ENCODE measurements at places on chromosomes 16 and 17.

DNA sequence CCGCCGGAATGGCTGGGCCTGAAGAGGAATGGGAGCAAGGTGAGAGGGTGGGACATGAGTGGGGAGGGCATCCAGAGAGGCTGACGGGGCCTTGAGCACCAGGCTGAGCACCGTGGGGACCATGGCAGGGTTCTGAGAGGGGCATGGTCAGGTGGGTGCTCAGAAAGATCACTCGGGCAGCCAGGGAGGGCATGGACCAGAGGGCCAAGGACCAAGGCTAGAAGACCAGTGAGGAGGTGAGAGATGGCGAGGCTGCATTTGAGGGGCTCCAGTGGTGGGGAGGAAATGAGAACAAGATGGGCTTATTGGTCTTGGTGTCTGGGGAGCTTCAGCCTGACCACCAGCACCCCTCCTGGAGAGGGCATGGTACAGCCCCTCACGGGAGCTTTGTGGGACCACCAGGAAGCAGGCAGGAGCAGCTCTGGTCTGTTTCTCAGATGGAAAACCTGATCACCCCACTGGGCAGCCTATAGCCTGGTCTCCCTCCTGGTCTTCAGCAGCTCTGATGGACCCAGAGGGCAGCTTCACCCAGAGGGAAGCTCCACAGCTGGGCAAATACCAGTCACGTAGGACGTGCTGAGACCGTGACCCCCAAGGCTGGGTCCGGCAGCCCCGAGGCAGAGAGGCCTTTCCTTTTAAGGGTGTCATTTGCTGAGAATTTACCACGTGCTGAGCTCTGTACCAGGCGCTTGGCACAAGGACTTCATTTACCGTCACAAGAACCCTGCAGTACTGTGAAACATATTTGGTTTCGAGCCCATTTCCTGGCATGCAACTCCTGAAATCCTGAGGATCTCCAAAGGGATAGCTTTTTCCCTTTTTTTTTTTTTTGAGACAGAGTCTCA, 11.4 kb upstream of the NCBP3 start:
- no peak for DNase-seq

GRCh38 chr17:81513372-81513752, 763 bp upstream of the ACTG1 start:
- DNase-seq: peak; percentile 53

- no peak for DNase-seq
Observed at GRCh38 chr17:45432405-45433158, at the start of gene ARHGAP27. Gene ARHGAP27, minus strand, starts transcription at chr17:45432870. Its CDS starts 2,591 bp downstream, at chr17:45430279.

GRCh38 chr16:19095654-19096053, 18.1 kb upstream of the ITPRIPL2 start:
- DNase-seq: no peak

GRCh38 chr17:18043491-18043890, 4.3 kb downstream of the GID4 start:
- no peak for DNase-seq

GRCh38 chr17:72826602-72827001, 265.9 kb downstream of the SLC39A11 start:
- DNase-seq: no peak

- DNase-seq: no peak
Observed at GRCh38 chr17:76151896-76152454, 10.9 kb upstream of the FOXJ1 start.

DNA sequence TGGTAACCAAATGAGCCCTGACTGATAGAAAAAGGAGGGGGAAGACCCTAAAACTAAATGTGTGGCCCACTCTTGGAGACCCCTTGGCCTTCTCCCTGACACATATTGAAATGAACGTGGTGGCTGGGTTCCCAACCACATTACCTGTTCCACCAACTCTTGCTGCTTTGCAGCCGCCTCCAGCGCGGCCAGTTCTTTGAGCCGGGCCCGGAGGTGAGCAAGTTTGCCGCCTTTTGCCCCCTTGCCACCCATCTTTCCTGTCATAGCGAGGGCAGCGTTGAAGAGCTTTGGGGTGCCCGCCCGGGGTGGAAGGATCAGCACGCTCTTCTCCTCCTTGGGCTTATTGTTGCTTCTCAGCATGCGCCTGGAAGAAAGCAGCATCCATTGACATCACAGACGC, 83.2 kb downstream of the CNGB1 start:
- no peak for DNase-seq

GRCh38 chr16:30889721-30890120, 4.2 kb downstream of the BCL7C start:
- DNase-seq: no peak

- peak; percentile 98 for DNase-seq
Observed at GRCh38 chr16:29925781-29926710, at the start of gene KCTD13. Gene KCTD13, minus strand, starts transcription at chr16:29926226. Its CDS starts 193 bp downstream, at chr16:29926033.

DNA sequence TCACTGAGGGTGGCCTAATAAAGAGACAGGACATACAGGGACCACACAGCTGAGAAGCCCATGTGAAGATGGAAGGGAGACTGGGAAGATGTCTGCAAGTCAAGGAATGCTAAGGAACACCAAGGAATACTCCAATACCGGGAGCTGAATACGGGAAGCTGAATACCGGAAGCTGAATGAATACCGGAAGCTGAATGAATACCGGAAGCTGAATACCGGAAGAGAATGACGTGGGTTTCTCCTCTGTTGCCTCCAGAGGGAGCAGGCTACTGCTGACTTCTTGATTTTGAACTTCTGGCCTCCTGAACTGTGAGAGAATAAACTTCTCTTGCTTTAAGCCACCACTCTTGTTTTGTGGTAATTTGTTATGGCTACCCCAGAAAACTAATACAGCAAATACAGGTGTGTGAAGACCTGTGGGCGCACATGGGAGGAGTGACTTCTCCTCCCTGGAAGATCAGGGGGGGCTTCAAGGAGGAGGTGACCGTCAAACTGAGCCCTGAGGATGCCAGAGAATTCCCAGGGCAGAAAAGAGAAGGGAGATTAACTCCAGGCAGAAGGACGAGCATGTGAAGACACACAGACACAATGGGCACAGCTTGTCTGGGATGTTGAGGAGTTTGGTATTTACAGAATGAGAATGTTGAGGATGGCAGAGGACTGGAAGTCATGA, 259.9 kb downstream of the IRF8 start:
- DNase-seq: no peak

DNA sequence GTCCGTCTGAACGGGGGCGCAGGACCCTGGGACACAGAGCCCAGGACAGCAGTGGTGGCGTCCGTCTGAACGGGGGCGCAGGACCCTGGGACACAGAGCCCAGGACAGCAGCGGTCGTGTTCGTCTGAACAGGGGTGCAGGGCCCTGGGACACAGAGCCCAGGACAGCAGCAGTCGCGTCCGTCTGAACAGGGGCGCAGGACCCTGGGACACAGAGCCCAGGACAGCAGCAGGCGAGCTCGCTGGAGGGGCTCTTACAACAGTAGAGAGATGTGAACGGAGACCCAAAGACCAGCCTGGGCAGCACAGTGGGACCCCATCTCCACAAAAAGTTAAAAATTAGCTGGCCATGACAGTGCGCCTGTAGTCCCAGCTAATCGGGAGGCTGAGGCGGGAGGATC, 40.7 kb downstream of the LMF1 start:
- no peak for DNase-seq

DNA sequence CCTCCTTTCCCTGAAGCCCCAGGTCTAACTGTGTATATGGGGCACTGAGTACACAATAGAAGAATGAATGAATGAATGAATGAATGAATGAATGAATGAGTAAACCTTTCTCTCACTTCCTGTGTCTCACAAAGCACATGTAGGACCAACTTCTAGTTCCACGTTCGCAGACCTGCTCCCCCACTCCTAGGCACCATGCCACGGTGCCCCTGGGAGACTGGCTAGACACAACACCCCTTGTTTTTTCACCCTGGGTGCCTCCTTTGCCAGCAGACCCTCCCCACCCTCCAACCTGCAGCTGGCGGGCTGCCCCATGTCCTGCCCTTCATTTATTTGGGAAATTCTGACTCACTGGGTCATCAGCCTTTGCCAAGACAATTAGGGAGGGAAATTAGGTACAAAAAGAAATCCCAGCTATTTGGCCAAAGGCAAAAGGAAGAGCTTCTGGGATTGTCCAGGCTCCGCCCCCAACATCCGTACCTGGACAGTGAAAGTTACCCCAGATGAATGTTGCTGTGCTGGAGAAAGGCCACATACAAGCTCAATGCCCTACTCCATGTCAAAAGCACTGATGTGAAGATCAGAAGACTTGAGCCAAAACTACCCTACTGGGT, 7.7 kb downstream of the CES1 start:
- DNase-seq: no peak

DNA sequence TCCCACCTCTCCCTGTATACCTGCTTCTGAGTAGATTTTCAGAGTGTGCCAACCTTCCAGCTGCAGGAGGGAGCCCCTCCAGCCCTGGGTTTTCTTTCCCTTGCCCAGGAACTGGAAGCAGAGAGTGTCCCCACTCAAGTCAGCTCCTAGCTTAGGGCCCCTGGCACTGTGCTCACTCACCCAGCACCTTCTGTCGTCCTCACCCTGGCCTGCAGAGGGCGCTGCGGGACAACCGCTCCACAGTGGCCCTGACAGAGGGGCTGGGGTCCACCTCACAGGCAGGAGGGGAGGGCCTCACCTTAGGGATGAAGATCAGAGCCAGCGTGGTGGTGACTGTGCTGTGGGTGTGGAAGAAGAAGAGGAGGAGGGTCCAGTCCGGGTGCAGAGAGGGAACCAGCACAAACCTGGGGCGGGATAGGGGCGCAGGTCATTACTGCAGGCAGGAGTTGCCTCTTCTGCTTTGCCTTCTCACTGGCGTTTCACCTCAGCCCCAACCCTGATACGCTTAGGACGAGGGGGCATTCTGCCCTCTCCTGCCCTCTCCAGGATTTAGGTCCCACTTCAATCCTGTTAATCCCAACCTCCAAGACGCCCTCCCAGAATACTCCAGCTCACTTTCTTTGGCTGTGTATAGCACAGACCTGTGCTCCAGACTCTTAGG, 10.0 kb downstream of the GPR179 start:
- peak; percentile 53 for DNase-seq

DNA sequence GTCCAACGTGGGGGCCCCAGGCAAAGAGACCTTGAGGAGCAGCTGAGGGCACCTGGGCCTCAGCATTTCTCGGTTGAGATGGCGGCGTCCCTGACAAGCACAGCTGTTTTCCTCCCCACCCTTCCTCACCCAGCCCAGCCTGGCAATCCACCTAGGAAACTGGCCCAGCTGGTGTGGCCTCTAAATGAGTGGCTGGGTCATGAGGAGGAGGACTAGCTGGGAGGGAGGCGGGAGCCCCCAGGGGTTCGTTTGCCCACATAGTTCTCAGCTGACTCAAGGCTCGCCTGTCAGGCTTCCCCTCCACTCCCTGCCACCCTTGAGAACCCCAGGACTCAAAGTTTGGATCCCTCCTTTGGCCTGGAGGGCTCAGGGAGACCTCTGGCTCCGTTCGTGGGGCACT, 5.9 kb downstream of the RNF222 start:
- no peak for DNase-seq

- DNase-seq: no peak
Observed at GRCh38 chr16:13397126-13397525, 495.7 kb downstream of the SHISA9 start.

- DNase-seq: no peak
Observed at GRCh38 chr16:84467256-84467655, 37.2 kb downstream of the MEAK7 start.

DNA sequence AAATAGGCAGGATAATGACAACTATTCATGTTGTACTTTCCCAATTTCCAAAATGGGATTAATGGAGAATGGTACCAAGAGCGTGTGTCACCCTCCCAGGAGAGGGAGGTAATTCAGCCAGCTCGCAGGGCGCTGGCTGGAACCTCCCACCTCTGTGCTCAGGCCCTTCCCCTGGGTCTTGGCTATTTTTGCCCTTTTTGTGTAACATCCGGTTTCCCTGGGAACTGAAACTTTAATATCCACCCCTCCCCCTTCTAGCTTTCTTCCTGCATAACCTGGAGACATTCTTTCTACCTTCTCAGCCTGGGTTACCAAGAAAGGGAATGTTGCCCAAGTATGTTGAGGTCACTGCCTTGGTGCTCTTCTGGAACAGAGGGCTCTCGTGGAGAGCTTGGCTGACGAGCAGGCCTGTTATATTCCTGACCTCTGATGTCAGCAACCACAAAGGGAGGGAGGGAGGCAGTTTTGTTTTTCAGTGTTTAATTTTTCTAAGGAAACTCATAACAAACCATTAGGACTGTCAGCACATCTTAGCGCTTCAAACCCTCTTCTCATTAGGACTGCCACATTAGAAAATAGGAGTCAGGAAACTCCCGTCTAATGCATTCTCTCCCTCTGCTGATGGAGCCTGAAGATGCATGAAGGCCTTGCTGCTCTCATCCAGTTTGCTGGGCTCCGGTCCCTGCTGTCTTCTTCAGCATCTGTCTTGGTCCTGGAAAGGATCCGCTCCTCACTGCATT, 25.6 kb downstream of the ITGB3 start:
- no peak for DNase-seq

GRCh38 chr17:75614006-75614405, 19.2 kb upstream of the SMIM5 start:
- DNase-seq: no peak

DNA sequence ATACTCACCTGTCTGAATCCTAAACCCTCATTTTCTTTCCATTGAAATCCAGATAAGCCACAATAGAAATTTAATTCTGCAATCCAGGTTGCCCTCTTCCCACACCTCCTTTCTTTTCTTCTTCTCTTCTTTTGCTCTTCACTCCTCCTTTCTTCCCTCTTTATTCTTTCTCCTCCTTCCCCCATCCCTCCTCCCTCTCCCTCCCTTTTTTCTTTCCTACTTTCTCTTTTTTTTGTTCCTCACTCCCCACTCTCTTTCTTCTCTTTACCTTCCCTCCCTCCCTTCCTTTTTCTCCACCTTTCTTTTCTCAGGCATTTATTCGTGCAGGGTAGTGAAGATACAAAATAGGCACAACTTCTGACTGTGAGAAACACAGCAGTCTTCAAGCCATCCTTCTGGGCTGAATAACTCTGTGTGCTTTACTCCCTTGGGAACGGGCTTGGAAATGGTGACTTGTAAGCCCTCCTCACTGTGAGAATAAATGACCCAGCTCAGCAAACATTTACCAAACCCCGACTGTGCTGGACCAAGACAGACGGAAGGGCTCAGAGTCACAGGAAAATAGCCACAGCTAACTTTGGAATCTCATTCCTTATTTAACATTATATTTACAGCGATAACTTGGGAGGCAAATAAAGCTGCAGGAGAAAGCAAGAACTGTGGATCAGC, 140.8 kb downstream of the HAPSTR1 start:
- DNase-seq: no peak

DNA sequence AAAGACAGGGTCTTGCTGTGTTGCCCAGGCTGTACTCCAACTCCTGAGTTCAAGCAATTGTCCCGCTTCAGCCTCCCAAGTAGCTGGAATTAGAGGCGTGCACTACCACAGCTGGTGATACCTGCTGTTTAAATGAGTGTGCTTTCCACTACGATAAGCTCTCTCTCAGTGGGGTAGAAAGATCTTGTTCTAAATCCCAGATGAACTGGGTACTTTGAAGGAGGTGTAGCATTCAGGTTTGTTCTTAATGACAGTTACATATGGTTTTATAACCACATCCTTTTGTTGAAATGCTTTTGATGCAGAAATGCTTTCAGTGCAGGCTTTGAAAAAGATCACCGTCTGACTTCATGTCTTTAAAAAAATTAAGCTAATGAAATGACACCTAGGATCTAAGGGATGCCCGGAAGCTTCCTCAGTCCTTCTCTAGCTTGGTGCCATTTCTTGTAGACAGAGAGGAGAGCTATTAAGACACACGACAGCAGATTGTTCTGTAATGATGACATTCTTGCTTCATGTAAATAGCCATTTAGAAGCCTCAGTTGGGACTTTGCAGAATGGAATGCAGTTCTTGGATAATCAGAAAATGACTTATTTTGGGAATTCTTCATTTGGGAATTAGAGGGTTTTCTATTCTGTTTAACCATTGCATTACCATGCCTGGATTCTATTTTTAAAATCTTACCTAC, 19.5 kb downstream of the PMM2 start:
- DNase-seq: no peak

GRCh38 chr17:19904412-19904811, 36.7 kb upstream of the ULK2 start:
- DNase-seq: no peak
